ENCODE measurements at places on chromosomes 5 and 9.

GRCh38 chr5:83388608-83389007, 82.9 kb upstream of the VCAN start:
- no peak for DNase-seq

DNA sequence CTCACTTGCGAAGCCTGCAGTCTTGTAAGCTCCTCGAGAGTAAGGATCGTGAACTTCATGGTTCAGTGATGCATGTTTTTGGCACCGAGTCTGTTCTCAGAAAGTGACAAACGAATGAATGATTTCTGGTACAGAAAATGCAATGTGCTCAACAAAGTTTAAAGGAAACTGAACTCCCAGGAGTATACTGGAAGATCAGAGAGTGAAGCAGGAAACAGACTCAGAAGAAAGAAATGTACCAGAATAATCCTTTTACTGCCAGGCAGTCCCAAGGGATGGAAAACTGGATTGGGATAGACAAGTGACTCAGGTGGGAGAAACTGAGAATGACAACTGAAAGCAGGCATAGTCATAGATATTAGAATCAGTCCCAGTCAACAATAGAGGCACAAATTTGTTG, 420.6 kb downstream of the CTNND2 start:
- DNase-seq = no peak

DNA sequence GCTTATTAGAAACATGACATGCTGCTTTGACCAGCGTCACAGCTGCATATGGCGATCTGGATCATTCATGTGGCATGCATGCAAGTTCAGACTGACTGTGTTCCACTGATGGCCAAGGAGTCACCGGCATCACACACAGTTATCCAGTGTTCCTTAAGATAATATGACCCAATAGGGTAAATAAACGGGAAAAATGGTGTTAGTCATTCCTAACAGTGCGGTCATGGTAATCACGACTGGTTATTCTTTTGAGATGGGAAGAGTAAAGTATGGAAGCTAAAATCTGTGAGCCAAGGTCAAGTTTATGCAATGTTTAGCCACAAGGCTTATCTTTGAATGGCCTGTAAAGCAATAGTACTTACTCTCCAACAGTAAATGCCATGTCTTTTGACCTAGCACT, 29.3 kb upstream of the LVRN start:
- DNase-seq = no peak

GRCh38 chr5:170478306-170478705, 25.5 kb upstream of the KCNIP1 start:
- DNase-seq = no peak

- DNase-seq = no peak
Observed at GRCh38 chr5:117302949-117303348, 728.3 kb upstream of the SEMA6A start.

DNA sequence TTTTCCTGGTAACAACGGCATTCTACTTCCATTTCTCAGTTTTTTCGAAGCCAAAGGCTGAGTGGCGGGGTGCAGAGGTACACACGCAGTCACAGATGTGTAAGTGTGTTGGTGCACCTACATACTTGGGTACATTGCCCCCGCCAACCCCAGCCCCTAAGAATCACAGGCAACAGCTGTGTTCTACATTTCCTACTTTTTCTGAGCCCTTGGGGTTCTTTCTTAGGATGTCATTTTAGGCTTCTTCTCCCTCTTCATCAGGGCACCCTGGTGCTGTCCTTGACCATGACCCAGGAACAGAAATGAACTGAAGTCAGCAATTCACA, 104.8 kb downstream of the PAX5 start:
- no peak for DNase-seq

GRCh38 chr5:66724349-66725139, 128.4 kb downstream of the MAST4 start:
- DNase-seq = no peak

- DNase-seq = no peak
Observed at GRCh38 chr9:131798246-131798645, 58.4 kb upstream of the RAPGEF1 start.

DNA sequence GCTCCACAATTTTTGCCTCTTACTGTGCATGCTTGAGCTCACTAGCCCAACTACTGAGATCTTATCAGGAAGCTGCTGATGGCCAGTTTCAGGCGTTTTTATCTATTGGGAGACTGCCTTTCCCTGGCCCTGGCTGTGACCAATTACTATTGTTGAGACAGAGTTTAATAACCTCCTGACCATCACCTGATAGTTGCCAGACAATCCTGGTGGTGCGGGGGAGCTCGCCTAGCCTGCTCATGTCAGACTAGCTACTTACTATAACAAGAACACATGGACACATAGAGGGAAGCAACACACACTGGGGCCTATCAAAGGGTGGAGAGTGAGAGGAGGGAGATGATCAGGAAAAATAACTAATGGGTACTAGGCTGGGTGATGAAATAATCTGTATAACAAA, 13.0 kb upstream of the OXCT1 start:
- DNase-seq = no peak

GRCh38 chr9:124098141-124098905, 86.8 kb downstream of the LHX2 start:
- DNase-seq = no peak

DNA sequence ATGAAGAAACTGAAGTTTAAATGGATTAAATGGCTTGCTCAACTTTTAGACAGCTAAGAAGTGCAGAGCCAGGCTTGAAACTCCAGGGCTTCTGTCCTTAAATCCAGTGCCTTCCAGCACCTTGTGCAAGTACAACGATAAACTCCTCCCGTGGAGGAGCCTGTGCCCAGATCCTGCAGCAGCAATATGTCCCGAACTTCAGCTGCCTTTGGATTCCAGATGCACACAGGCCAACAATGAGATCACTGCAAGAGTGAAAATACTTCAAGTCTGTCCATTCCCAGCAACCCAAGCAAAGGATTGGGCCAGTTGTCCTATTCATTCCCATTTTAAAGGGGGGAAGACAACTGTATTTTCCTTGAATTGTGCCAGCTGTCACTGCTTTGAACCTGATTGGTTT, 199.6 kb downstream of the CRB2 start:
- DNase-seq = no peak

DNA sequence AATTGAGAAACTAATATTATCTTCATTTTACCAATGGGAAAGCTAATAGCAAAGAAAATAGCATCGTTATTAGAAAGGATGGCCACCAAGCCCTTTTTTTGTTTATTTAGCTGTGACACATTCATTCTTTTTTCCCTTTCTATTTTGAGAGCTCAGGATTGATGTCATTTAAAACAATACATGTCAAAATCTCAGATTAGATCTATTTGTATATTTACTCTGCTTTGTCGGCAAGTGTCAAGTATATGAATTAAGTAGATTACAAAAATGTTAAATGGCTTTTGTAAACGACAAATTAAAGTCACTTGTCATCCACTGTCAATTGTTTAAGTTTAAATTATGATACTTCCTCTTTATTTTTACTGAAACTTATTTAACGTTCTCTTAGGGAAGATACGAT, 118.9 kb downstream of the PAM start:
- DNase-seq = no peak

GRCh38 chr9:135772056-135772646, 70.2 kb downstream of the KCNT1 start:
- no peak for DNase-seq

- DNase-seq = no peak
Observed at GRCh38 chr5:153096381-153096780, 394.1 kb upstream of the GRIA1 start.
